CD4-positive, CD25-positive, alpha-beta regulatory T cell (primary cell): ENCODE measurements at places on chromosomes 13 and 19.

GRCh38 chr19:53881482-53882390 is at the start of gene PRKCG:
Gene PRKCG, plus strand, starts transcription at chr19:53882197. Its CDS starts 298 bp downstream, at chr19:53882495.
- DNase-seq, result peak; percentile 62

DNA sequence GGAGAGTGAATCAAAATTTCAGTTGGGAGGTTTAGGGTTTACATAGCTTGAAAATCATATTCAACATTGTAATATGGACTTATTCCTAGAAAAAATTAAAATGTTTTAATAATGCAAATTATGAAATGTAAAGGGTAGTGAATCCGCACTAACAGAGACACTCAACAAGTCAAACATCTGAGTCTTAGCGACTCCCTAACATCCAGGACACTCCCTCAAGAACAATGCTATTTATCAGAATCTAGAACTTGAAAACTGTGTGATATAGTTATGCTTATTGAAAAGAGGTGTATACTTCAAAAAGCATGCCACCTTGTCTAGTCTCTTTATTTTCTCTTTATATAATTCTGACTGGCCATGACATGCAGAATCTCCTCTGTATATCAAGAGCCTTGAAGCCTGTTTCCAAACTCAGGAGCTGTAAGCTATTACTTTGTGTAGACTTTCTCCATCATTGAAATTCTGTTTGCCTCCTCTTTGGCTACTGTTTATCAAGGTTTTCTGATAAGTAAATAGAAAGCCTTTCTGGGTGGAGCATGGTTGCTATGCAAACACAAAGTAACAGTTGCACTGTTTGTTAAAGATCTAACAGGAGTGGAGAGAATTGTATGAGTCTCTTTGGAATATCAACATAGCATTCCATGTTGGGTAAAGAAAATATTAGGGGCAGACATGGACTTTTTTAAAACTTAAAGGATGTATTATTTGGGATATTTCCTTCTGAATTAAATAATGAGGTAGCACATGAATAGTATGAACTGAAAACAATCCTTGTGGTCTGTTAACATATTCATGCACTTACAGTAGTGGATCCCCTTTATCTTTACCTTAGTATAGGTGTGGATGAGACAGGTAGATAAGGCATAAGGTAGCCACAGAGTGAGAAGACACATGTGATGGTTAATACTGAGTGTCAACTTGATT is 56.4 kb upstream of the MBNL2 start:
- no peak for DNase-seq

GRCh38 chr19:30076101-30076551 is 134.1 kb downstream of the URI1 start:
- DNase-seq, result no peak

DNA sequence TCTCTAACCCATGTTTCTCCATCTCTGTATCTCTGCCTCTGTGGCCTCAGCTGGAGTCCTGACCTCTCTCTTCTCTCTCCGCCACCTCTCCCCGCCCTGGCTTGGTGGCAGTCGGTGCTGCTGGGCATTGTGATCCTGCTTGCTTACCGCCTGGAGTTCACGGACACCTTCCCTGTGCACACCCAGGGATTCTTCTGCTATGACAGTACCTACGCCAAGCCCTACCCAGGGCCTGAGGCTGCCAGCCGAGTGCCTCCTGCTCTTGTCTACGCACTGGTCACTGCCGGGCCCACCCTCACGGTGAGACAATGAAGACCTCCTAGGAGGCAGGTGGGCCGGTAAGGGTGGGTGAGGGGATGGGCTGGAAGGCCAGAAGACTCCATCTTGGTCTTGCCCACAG is 4.2 kb downstream of the PLPPR2 start:
- DNase-seq, result no peak

- peak; percentile 47 for DNase-seq
Measured at GRCh38 chr13:48491423-48492095, 41.3 kb downstream of the RCBTB2 start.

DNA sequence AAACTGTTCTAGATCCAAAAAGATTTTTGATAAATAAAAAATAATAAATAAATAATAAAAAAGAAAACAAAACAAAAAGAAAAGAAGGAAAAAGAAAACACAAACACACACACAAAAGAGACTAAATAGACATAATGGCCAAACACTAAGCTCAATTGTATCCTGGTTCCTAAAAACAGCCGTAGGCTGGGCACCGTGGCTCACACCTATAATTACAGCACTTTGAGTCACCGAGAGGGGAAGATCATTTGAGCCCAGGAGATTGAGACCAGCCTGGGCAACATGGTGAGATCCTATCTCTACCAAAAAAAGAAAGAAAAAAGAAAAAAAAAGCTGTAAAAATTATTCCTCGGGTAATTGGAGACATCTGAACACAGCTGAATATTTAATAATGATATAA is 8.9 kb downstream of the ETHE1 start:
- no peak for DNase-seq

GRCh38 chr13:108210551-108210950 is 4.8 kb downstream of the LIG4 start:
- no peak for DNase-seq

GRCh38 chr13:42680748-42681147 is 100.6 kb upstream of the FAM216B start:
- no peak for DNase-seq

GRCh38 chr19:35773020-35773806 is 2.2 kb upstream of the ARHGAP33 start:
- DNase-seq, result no peak

DNA sequence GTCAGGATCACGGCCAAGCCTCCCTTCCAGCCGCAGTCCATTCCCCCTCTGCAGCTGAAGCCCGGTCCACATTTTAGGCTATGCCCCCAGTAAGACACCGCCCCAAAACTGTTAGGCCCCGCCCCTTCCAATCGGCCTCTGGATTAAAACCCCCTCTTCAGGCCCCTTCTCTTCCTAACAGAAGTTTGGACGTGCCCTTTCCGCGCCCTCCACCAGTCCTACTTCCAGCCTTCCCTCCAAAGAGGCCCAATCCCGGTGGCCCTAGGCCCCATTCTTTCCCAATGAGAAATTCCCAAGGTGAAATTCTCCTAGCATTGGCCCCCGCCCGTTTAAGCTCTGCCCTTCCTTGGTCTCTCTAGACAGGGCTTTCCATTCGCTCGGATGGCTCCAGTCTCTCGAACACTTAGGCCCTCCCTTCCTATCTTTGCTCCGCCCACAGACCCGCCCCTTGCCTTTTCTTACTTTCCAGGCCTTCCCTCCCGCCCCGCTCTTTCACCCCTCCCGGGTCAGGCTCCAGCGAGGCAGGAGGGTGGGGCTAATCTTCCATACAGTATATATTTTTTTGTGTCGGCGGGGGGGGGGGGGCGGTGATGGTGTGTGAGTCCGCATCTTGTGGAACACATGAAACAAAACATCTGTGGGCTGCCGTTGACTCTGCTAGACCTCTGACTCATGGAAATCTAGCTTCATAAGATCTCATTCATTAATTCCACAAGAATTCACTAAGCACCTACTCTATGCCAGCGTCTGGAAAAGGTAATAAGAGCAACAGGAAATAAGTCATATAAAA is 13.6 kb downstream of the LTBP4 start:
- DNase-seq, result peak; percentile 82

DNA sequence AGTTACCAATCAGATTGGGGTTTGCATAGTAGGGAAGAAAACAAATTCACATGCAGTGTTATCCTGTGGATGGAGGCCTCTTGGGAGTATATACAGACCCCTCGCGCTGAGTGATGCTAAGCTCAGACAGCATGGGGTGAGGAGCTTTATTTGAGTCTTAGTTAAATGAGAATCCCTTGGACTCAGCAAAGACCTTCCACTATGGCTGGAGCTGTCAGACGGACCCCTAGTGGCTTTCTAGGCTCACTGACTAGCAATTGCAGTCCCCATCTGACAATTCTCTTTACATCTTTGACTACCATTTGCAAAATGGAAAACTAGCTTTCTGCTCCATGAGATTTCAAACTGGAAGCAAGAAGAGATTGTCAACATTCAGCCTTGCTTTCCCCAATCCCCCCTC is 90.4 kb downstream of the STOML3 start:
- DNase-seq, result no peak

GRCh38 chr13:22285867-22286266 is 615.0 kb downstream of the FGF9 start:
- DNase-seq, result no peak

- DNase-seq, result no peak
Measured at GRCh38 chr13:43170506-43170905, 147.1 kb downstream of the DNAJC15 start.

DNA sequence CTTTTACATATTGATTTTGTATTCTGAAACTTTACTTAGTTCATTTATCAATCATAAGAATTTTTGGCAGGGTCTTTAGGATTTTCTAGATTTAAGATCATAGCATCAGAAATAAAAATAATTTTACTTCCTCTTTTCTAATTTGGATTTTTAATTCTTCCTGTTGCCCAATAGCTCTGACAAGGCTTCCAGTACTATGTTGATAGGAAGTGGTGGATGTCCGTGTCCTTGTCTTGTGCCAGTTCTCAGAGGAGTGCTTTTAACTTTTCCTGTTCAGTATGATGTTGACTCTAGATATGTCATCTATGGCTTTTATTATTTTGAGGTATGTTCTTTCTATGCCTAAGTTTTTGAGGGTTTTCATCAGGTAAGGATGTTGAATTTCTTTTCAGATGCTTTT is 7.7 kb upstream of the KIR2DL4 start:
- DNase-seq, result no peak

- DNase-seq, result no peak
Measured at GRCh38 chr19:3725640-3726310, 17.6 kb downstream of the TJP3 start.

GRCh38 chr19:29784598-29785223 is 27.1 kb upstream of the CCNE1 start:
- no peak for DNase-seq
